ENCODE measurements at places on chromosomes 6 and 20.

DNA sequence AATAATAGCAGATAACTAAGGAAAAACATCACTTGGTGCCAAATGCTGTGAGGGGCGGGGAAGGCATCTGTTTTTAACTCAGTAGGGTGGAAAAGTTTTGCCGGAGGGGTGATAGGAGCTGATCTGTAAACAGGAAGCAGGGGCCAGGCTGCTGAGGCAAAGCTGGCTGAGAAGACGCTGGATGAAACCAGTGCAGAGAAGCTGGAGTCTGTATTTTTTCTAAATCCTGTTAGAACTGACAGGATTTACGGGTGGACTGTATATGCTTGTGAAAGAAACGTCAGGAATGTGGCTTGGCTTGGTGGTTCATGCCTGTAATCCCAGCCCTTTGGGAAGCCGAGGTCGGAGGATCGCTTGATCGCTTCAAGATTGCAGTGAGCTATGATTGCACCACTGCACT, 5.6 kb downstream of the PCMTD2 start:
- no peak for DNase-seq

GRCh38 chr6:55819811-55820210, 55.6 kb downstream of the BMP5 start:
- DNase-seq = no peak

GRCh38 chr6:150254770-150255169, 111.9 kb downstream of the PPP1R14C start:
- DNase-seq = no peak

GRCh38 chr6:54835176-54835575, 11.4 kb upstream of the FAM83B start:
- no peak for DNase-seq

GRCh38 chr6:135094403-135094821, 39.8 kb upstream of the HBS1L start:
- no peak for DNase-seq

GRCh38 chr6:88982720-88983119, 19.3 kb upstream of the RNGTT start:
- no peak for DNase-seq

GRCh38 chr20:60389441-60389840, 431.2 kb downstream of the CDH26 start:
- no peak for DNase-seq

GRCh38 chr20:47235853-47236638, 120.5 kb downstream of the ZMYND8 start:
- DNase-seq = no peak

- no peak for DNase-seq
Measured at GRCh38 chr6:111030008-111031007, 48.5 kb downstream of the RPF2 start.

DNA sequence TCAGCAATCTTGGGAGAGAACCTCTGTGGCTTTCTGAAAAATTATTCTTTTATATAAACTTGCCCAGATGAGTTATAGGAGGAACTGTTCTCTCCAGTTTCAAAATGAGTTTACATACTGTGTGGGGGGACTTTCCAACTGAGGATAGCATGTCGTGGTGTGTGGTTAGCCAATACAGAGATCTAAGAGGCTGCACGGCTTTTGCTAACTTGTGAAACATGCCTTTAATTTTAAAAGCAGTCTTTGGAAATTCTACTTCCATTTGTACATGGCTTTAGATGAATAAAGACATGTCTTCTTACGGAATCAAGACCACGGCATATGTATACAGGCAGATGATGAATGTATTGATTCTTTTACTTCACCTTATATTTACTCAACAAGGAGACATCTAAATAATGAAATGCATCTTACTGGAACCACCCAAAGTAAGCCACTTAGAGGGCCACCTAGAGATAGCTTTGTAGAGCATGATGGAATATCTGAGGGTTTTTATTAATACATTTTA, 39.8 kb downstream of the HIVEP1 start:
- DNase-seq = no peak

- DNase-seq = no peak
Measured at GRCh38 chr6:35072051-35072697, 69.0 kb downstream of the TCP11 start.

GRCh38 chr20:13543783-13544182, 94.9 kb downstream of the TASP1 start:
- no peak for DNase-seq

- no peak for DNase-seq
Measured at GRCh38 chr6:145765449-145765848, 30.1 kb upstream of the EPM2A start.

DNA sequence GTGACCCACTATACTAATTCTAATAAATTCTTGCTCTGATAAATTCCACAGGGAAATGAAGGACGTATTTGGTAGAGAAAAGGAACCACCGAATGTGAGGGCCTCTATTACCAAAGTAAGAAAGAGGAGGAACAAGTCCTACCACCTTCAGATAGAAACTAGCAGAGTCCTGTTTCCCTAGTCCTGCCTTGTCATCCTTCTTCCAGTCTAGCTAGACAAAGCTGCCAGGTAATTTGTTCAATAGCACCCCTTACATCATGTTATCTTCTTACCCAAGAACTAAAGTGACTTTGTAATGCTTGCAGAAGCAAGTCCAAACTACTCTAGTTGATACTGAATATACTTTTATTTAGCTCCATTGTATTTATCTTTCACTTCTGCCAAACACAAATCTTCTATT, 29.3 kb upstream of the FAM83B start:
- DNase-seq = no peak

- DNase-seq = no peak
Measured at GRCh38 chr6:52306972-52307870, 22.7 kb upstream of the MCM3 start.

GRCh38 chr6:111027219-111027618, 45.4 kb downstream of the RPF2 start:
- DNase-seq = no peak

DNA sequence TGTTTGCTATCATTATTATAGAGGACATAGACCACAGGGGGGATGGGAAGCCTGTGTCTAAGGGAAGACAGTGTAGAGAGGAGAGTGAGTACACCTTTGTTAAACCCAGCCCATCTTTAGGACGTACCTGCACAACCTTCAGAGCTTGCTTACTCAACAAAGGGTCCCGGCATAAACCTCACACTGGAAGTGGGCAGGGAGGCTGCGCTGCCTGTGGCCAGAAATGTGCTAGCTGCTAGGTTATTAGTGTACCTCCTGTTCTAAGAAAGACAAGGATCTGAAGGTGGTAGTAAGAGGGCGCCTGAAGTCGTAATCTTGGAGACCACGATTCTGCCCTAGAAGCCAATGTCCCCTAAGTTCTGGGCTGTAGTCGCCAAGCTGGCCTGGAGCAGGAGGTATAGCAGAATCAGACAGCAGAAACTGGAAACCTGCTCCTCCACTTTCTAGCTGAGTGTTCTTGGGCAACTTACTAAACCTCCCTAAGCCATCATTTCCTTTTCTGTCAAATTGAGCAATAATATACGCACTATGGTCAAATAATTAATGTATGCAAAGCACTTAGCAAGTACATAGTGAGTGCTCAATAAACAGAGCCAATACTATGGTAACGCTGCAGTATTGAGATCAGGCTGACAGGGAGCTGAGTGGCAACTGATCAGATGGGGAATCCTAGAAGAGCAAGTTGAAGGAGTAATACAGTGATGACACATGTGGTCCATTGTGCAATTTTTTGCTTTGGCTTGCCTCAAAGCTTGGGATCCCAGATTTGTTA, 16.8 kb upstream of the AKIRIN2 start:
- no peak for DNase-seq

GRCh38 chr6:41027241-41027640, 11.8 kb downstream of the UNC5CL start:
- no peak for DNase-seq

GRCh38 chr6:27684264-27685211, 211.6 kb upstream of the ZNF184 start:
- no peak for DNase-seq

DNA sequence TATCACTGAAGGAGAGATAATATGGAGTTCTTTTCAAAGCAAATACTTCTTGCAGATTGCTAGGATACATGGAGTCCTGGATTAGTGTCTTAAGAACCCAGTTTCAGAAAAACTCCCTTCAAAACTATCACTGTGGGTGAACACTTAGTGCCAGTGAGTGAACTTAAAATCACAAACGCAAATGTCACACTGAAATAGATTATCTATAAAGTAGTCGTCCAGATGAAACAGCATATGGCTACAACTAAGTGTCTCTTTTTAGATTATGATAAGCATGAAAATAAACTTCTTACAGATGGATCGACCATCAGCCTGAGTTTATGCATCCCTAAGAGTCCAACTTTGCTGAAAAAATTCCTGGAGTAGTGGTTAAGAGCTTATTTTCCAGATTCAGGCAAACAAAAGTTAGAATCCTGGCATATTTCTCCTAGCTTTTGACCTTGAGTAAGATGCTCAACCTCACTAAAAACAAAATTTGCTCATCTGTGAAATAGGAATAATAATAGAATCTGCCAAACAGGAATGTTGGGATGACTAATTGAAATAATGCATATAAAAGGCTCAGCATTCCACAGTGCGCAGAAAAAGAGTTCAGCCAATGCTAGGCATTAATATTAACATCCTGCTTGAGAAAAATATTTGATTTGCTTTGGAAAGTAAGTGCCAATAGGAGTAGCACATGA, 70.4 kb downstream of the DOK5 start:
- DNase-seq = no peak

DNA sequence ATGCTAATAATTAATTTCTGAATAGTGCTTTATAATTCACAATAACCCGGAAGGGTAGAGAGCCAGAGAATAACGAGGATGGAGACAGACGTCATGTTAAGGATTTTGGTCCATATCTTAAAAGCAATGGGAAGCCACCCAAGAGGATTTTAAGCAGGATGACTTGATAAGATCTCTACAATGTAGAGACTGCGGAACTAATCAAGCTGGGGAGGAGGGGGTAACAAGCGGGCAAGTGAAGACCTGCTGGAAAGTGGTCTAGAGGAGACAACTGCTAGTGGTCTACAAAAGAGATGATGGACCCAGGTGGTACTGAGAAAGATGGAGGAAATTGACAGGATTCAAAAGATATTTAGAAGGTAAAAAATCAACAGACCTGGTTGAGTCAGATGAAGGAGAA, 7.2 kb downstream of the ZBTB2 start:
- DNase-seq = no peak

DNA sequence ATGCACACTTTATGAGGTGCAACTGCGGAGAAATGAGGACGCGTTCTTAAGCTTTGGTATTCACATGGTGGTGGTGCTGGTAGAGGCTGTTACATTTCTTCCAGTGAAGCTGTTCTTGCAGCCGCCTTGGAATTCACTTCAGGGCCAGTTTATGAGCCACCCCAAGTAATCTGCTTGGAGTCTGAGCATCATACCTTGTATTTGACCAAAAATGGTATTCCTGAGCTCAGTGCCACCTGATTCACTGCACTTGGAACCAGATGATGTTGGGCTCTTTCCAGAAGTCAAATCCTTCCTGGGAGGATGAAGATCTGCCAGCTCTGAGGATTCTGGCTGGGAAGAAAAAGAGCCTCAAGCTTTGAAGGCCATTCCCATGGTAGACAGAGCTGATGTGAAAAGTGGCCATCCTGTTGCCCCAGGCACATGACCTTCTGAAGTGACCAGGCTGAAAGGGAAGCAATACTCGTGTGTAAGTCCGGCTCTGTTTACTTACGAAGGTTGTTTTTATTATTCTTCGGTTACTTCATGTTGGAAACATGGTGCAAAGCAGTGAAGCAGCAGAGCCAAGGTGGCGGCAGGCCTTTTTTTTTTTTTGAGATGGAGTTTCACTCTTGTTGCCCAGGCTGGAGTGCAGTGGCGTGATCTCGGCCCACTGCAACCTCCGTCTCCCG, 7.7 kb downstream of the MANBAL start:
- no peak for DNase-seq

- DNase-seq = no peak
Measured at GRCh38 chr6:5199283-5199682, 61.5 kb downstream of the LYRM4 start.

- DNase-seq = no peak
Measured at GRCh38 chr20:51198876-51199523, 176.1 kb upstream of the KCNG1 start.

DNA sequence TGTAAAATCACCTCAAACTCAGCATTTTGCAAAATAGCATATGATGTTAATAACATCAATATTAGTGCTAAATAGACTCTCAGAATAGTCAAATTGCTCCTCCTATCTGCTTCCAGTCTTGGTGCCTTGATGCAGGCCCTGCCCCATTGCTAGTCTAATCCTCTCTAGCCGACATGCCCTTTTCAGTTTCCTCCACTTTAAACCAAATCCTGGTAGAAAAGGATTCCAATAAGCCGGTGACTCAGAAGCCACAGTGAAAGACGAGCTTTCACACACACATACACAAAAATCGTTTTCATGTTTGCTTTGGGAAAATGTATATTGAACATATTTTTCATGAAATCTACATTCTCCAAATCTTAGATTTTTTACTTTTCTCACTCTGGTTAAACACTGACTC, 203.1 kb downstream of the LMBRD1 start:
- DNase-seq = no peak

- no peak for DNase-seq
Measured at GRCh38 chr20:34875642-34876405, 588 bp upstream of the ACSS2 start.

- peak; percentile 35 for DNase-seq
Measured at GRCh38 chr6:36120979-36121786, 9.1 kb upstream of the MAPK13 start.

- DNase-seq = no peak
Measured at GRCh38 chr20:45581702-45582101, 2.6 kb upstream of the WFDC8 start.

GRCh38 chr6:44696686-44697085, 309.2 kb downstream of the CDC5L start:
- DNase-seq = no peak

- DNase-seq = no peak
Measured at GRCh38 chr20:30484749-30485070, 772.8 kb upstream of the DEFB115 start.

DNA sequence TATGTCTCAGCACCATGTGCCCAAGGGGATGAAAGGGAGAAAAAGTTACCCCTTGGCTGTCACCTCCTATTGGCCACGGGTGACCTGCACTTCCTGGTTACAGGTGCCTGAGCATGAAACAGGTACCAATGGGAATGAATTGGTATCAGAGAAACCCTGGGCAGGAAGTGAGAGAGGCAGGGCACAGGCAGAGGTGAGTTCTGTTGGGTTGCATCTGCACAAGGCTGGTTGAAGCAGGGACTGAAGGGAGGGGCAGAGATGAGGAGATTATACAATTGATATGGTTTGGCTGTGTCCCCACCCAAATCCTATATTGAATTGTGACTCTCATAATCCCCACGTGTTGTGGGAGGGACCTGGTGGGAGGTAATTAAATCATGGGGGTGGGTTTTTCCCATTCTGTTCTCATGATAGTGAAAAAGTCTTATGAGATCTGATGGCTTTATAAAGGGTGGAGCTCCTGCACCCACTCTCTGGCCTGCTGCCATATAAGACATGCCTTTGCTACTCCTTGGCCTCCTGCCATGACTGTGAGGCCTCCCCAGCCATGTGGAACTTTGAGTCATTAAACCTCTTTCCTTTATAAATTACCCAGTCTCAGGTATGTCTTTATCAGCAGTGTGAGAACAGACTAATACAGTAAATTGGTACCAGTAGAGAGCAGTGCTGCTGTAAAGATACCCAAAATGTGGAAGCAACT, 291.8 kb downstream of the LRFN2 start:
- no peak for DNase-seq
